Fibroblast of the aortic adventitia (primary cell): ENCODE measurements at places on chromosomes 4 and X. TPM values are rescaled to one million over a fixed set of nuclear protein-coding genes. Genes with fewer than 3 reads are reported as not detected.

GRCh38 chr4:78569306-78569821 lies 17.8 kb downstream of the ANXA3 start:
- DNase-seq, result peak; percentile 92

- no peak for DNase-seq
Observed at GRCh38 chr4:121783210-121783609, 17.9 kb upstream of the EXOSC9 start.

- DNase-seq, result no peak
Observed at GRCh38 chr4:68591204-68591603, 15.1 kb upstream of the UGT2B17 start.

- DNase-seq, result no peak
Observed at GRCh38 chr4:3784454-3785291, 18.5 kb downstream of the ADRA2C start.

- DNase-seq, result no peak
Observed at GRCh38 chr4:21898101-21898500, 50.5 kb downstream of the KCNIP4 start.

- no peak for DNase-seq
Observed at GRCh38 chr4:87322754-87323153, at the start of gene HSD17B13. TSS of gene HSD17B13 (minus strand) at chr4:87322882. CDS start at chr4:87322841, 41 bp downstream.

GRCh38 chr4:77994194-77994721 lies 62.9 kb upstream of the FRAS1 start:
- DNase-seq, result peak; percentile 61

DNA sequence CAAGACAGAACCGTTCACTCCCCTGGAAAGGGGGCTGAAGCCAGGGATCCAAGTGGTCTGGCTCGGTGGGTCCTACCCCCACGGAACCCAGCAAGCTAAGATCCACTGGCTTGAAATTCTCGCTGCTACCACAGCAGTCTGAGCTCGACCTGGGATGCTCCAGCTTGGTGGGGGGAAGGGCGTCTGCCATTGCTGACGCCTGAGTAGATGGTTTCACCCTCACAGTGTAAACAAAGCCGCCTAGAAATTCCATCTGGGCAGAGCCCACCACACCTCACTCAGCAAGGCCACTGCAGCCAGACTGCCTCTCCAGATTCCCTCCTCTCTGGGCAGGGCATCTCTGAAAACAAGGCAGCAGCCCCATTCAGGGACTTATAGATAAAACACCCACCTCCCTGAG lies 13.4 kb upstream of the PBDC1 start:
- DNase-seq, result no peak

DNA sequence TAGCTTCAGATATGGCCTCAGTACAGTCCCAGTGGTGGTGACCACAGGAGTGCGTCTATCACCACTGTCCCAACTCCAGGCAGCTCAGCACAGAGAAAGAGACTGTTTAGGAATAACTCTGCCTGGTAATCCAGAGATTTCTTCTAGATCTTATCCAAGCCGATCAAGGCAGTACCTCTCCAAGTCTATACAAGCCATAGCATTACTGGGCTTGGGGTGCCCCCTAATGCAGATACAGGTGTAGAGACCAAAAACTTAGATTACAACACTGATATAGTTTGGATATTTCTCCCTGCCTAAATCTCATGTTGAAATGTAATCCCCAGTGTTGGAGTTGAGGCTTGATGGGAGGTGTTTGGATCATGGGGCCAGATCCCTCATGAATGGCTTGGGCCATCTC lies 100.9 kb downstream of the PTCHD1 start:
- DNase-seq, result no peak

GRCh38 chr4:6198768-6199421 lies 1.5 kb downstream of the JAKMIP1 start:
- peak; percentile 6 for DNase-seq

DNA sequence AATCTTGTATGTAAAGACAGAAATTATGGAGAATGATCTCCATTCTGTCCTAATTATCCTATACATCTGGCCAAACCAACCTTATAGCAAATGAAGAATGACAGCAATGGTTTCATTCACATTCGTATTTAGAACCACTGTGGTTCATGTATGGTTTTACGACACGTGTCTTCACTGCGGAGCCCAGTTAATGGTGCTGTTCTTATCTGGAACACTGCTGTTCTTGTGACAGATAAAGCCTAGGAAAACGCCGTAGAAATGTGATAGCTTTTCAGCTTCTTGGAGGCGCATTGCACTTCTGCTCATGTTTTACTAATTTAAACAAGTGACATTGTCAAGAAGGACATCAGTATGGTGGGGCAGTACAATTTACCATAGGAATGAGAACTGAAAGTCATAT lies 2266.4 kb upstream of the TENM3 start:
- no peak for DNase-seq

RPS6KA6 gene
- 4.2 and 7.0 TPM in 2 replicates for total RNA-seq

PNMA5 gene
- total RNA-seq, result not detected in 2 replicates

ASB11 gene
- not detected in 2 replicates for total RNA-seq

QDPR gene
- 16.4 and 38.7 TPM in 2 replicates for total RNA-seq
